LHCN-M2 (cell line): ENCODE measurements at places on chromosomes 7 and 10. TPM values are rescaled to one million over a fixed set of nuclear protein-coding genes. Genes with fewer than 3 reads are reported as not detected.

DNA sequence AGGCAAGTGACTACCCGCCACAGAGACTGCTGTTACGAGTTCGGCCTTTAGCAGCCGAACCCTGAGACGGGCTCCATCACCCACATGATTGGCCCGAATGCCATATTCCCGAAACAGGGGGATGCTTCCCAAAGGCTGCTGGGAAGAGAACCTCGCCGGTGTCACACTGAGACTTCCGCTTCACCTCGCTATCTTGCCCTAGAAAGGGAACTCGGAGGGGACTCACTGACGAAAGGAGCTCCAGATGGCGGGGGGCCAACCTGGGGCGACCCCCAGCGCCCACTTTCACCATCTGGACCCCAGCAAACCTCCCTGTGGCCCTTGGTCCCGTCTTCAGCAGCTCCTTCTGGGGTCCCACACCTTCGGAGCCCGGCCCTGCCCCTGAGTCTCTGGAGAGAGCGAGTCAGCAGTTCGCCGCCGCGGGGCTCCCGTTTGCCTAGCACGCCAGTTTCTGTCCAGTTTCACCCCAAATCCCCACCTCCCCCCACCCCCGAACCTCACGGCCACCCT, 529 bp downstream of the HPS1 start:
- DNase-seq: peak; percentile 46

Gene CNOT4
- 11.3 and 15.7 TPM in 2 replicates for total RNA-seq

DNA sequence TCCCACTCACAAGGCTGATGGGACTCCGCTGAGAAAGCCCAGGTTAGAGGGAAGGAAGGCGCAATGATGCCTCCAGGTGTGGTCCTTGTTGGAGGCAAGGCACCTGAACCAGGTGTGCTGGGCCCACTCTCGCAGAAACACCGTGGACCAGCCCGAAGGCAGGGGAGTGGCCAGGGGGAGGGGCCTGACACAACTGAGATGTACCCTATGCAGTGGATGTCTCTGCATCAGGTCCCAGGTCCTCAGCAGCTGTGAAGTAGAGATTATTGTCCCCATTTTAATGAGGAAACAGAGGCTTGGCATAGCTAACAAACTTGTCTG, 32.0 kb downstream of the GBX1 start:
- no peak for DNase-seq

Gene VWA2
- not detected in 2 replicates for total RNA-seq

DNA sequence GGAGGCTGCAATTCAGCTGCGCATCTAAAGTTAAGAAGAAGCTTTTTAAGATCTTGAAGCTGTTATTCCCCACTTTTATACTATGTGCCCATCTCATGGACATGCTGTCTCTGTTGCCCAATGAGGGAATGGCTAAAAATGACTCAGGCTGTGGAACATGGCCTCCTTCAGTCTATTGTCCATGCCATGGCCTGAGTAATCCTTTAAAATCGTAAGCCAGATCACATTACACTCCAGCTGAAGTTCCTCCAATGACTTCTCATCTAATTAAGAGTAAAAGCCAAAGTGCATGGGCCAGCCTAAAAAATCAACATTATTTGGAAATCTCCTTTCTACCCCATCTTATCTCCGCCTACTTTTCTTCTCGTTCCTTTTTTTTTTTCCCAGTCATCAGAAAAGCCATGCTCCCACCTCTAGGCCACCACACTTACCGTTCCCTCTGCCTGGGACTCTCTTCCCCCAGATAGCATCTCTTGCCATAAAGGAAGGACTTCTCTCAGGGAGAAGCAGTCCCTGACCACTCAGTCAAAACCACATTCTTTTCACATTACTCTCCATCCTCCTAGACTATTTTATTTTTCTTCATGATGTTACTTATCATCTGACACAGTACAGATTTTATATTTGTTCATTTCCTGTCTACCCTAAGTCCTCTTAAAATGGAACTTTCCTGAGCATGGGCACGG, 337.4 kb downstream of the PRPF18 start:
- DNase-seq: peak; percentile 94

GRCh38 chr10:2920637-2921036, 146.7 kb upstream of the PFKP start:
- DNase-seq: no peak

Gene TRIM56
- total RNA-seq: 14.5 and 16.2 TPM in 2 replicates

Gene OIT3
- 0.06 TPM in 1 of 2 replicates, not detected in the other for total RNA-seq

DNA sequence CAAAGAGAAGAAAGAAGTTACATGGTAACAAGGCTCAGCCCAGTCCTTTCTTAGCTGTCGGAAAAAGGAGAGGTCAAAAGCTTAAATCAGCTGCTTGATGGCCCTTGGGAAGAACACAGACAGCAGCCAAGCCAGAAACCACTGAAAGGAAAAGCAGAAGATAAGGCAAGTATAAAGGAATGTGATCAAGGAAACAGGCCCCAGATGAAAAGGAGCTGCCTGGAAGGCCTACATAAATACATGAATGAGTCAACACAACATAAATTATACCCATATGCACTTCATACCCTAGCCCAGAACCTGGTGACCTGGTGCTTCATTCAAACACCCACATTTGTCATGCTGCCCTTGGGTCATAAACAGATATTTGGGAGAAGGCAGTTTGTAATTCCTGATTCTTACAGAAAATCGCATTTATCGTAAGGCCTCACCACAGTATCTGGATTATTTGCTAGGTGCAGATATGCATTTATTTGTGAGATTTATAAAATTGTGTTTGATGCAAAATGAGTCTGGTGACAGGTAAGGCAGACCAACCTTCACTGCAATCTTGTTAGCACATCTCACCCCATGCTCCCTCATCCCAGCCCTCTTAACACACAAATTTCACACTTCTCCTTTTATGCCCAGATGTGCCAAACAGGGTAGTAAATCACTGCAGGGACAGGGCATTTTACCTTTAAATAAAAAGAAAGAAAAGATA, 94.9 kb upstream of the KCNIP2 start:
- DNase-seq: peak; percentile 63

GRCh38 chr7:18995811-18996426, 121.5 kb downstream of the TWIST1 start:
- no peak for DNase-seq
